ENCODE measurements at places on chromosomes 2 and 18.

- no peak for DNase-seq
Measured at GRCh38 chr2:120451334-120451733, 105.4 kb downstream of the INHBB start.

DNA sequence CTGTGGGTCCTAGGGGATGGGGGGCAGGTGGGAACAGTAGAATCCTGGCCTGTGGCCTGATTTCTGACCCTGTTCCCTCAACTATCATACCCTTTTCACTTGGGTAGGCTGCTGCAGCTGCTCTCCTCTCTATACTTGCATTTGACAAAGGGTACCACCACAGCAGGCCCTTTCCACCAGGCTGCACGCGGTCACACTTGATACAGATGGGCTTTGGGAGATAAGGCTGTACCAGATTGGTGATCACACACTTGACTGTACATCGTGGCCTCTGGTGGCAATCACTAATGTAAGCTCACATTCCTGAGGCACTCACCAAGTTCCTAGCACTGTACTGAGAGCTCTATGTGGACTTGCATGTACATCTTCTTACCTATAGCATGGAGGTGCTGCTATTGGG is 1.6 kb upstream of the RALB start:
- no peak for DNase-seq

GRCh38 chr2:160287476-160287875 is 87.4 kb upstream of the ITGB6 start:
- no peak for DNase-seq

- DNase-seq, result no peak
Measured at GRCh38 chr2:8682719-8683667, 1.1 kb downstream of the ID2 start.

- no peak for DNase-seq
Measured at GRCh38 chr2:88856409-88857135, 165.1 kb downstream of the RPIA start.

GRCh38 chr2:17276220-17276619 is 242.0 kb downstream of the RAD51AP2 start:
- no peak for DNase-seq

DNA sequence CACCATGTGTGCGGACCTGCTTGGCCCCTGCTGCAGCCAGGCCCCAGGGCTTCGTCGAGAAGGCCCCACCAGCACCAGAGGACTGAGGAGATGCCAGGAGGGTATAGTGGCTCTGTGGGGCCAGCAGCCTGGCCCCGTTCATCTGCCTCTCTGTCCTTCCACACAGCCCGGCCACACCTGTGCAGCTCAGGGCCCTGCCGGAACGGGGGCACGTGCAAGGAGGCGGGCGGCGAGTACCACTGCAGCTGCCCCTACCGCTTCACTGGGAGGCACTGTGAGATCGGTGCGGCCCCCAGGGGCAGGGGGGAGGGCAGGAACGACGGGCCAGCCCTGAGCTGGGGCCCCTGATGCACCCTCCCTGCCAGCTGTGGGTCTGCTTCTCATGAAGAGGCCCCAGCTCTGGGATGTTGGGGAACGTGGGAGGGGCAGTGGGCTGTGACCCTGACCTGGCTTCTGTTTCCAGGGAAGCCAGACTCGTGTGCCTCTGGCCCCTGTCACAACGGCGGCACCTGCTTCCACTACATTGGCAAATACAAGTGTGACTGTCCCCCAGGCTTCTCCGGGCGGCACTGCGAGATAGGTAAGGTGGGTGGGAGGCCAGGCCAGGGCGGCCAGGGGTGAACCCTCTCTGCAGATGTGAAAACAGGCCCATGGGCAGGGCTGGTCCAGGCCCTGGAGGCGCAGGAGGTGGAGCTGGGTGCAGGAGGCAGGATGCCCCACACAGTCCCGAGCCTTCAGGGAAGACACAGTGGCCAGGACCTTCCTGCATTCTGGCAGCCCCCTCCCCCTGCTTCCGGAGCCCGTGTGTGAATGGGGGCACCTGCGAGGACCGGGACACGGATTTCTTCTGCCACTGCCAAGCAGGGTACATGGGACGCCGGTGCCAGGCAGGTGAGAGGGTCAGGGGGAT is 50.3 kb downstream of the MTERF4 start:
- DNase-seq, result no peak

DNA sequence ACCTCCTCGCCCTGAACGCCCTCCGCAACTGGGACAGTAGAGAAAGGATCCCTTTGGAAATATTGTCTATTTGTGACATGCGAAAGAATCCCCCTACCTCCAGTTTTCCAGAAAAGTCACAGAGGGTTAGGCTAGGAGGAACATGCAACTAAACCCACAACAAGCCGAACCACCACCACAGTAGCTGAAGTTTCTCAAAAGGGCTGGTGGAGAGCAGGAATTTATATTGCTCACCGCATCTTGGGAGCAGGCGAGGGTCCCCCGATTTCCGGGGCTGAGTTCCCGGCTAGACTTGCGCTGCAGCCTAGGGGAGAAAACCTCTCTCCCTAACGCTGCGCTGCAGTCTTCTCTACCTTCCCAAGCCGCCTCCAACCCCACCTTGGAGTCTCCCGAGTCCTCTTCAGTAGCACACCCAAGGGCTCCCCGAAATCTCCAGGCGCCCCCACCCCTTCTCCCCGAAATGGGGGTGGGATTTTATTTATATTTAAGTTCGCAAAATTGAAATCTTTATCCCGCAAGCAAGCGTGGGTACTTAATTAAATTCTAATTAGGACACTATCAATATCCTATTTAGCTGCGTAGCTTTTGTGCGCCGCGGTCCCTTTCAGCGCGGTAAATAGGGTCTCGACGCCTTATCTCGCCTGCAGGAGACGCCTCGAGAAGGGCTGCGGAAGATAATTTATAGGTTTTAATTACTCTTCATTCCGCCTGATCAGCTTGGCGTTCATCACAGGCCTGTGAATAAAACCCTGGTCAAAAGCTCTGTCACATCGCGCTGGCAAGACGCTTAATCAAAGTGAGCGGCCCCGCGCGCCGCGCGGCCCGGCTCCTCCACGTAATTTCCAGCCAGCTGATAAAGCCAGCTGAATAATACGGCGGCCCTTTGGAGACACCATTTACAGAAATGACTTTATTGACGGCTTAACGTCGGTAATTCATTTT is 2.0 kb upstream of the EN1 start:
- DNase-seq, result no peak

DNA sequence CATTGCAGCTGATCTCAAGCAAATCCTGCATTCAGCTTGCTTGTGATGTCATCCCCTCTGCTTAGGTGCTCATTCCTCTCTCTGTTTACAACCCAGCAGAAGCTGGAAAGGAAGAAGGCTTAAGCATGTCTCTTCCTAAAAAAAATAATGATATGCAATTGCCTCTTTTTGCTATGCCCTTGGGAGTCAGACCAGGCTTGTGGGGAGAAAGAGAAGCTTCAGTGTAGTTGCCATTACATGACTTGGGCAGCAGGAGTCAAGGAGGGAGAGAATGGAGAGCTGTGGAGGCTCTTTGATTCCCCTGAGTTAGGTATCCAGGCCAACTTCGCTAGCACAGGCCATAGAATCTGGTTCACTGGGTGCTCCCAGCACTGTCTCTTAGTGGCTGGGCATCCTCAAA is 101.1 kb downstream of the MAPK4 start:
- DNase-seq, result no peak

DNA sequence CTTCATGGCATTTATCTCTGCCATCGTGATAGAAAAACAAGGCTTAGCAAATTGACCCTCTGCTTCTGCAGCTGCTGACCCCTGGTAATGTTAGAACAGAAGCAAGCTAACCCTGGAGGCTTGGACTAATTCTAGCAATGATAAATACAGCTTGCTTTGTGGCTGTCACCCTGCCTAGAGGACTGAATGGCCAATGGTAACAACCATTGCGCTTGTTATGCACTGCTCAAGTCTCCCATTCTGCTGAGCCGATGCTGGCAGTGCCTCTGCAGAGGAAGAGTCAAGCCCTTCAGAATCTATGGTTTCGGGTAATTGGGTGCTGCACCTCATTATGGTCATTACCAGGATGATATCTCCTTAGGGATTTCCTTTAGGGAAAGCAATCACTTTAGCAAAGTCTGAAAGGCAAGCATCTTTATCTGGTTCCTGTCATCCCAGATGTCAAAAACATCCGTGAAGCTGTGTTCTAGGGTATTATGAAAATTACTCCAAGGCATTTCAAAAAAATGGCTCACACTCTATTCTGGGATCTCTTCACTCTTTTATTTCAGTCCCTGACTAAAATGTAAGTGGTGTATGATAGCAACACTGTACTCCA is 186.8 kb upstream of the DLGAP1 start:
- DNase-seq, result no peak

DNA sequence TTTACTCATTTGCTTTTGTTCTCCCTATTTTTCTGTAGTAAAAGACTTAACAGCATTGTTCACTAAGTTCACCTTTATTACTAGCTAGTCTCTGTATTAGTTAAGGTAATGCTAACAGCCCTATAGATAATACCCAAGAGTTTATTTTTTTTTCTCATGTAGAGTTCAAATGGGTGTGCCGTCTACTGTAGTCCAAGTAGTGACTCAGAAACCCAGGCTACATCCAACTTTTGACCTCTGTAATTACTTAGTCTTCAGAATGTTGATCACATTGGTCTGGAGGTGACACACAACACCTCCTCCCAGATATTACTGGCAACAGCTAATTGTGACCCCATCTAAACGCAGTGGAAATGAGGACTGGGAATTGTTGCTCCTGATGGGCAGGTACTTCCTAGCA is 7.7 kb downstream of the COQ10B start:
- DNase-seq, result no peak

- no peak for DNase-seq
Measured at GRCh38 chr2:168396131-168396530, 59.9 kb upstream of the CERS6 start.

GRCh38 chr2:167681234-167682015 is 566.0 kb downstream of the STK39 start:
- no peak for DNase-seq

DNA sequence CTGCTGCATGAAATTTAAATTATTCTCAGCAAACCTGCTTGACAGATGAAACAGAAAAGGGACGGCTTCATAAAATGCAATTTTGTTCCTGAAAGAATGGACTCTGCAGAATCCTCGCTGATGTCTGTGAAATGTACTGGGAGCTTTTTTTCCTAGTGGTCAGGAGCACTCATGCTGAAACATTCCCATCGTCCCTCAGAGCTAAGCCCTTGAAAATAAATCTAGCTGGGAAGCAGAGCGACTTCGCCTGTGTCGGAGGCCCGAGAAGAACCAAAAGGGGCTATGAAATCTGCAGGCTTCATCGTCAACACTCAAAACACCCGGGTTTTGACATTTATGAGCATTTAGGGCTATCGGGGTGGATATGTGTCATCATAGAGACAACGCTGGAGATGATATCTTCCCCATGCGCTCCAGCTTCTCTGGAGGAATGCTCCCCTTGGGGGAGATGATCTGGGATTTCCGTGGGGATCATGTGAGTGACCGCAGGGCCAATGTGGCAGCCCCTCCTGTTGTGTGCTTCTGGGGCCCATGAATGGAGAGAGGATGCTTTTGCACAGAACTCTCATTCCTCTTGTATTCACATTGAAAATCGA is 182.3 kb downstream of the KLHL29 start:
- DNase-seq, result no peak

- DNase-seq, result no peak
Measured at GRCh38 chr18:76565238-76566173, 70.5 kb upstream of the ZNF516 start.

- peak; percentile 68 for DNase-seq
Measured at GRCh38 chr2:232444409-232445148, 11.4 kb upstream of the ALPI start.

DNA sequence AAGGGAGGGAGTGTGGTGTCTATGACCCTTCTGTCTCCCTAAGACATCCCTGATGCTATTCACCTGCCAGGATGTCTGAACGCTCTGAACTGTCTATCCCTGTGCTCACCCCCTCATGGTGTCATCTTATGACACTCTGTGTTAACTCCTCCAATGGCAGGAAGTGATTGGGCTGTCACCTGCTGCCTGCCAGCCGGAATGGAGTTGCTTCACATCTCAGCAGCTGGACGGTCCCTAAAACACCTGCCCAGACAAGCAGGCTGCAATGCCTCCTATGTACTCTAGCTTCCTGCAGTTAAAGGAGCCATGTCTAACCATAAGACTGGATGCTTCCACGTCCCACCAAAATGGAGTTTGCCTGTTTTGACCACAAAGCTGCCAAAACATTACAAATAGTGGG is 99.9 kb downstream of the CPO start:
- no peak for DNase-seq

DNA sequence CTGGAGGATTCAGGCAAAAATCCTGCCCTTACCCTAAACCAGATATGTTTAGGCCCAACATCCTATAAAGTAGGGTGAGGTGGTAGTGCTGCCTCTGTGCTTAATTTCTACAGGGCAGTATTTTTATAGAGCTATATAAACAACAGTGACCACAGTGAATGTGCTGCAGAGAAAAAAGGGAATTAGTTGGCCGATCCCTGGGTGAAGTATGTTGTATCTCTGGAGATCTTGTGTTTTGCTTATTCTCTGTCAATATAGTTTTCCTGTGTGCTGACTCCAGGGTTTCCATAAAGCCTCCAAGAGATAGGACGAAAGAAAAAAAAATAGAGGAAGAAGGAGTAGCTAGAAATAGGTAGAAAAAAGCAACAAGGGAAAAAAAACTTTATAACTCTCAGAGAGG is 88.9 kb upstream of the THOC1 start:
- DNase-seq, result no peak

DNA sequence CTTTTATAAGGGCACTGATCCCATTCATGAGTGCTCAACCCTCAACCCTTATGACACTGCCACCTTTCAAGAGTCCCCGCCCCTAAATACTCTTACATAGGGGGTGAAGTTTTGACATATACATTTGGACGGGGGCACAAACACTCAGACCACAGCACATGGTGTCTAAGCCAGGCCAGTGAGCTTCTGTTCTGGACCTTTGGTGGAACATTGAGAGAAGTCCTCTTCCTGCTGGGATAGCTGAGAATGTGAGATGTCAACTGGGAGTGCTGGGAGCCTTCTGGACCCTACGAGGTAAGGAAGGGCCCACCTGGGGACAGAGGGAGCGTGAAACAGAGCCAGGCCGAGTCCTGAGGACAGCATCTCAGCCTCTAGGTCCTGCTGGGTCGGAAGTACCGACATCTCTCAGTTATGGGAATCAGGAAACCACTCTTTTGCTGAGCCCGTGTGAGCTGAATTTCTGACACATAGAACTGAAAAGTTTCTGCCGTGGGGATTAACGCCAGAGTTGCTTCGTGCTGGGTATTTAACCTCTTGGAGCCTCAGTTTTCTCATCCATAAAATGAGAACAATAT is 114.9 kb downstream of the PDCL3 start:
- no peak for DNase-seq

GRCh38 chr18:54279477-54280219 is 10.3 kb downstream of the POLI start:
- DNase-seq, result no peak

DNA sequence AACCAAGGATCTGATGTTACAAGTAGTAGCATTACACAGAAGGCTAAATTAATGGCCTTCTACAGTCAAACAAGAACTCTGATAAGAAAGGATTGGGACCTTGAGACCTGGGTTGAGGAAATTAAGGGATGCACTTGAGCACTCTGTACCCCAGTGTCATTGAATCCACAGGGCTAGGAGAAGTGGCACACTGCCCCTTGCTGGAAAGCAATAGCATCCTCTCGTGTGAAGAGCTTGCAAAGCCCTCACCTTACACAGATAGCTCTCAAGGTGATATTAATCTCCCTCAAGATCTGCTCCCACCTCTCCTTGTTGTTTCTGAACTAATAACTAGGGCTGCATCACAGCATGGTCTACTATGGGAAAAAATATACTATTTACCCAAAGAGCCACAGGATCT is 26.5 kb upstream of the CHST9 start:
- DNase-seq, result no peak

- no peak for DNase-seq
Measured at GRCh38 chr2:19476327-19476726, 117.9 kb upstream of the OSR1 start.

GRCh38 chr2:201913201-201913600 is 106.9 kb downstream of the CDK15 start:
- no peak for DNase-seq

All from GM12892 (cell line).